A549 treated with CpdA at 1 μM for 4 hours (cell line): ENCODE measurements at places on chromosomes 13 and 19. TPM values are rescaled to one million over a fixed set of nuclear protein-coding genes. Genes with fewer than 3 reads are reported as not detected.

Gene LAIR2
- not detected in 5 replicates for total RNA-seq

Gene CNFN
- 39.7 to 50.8 TPM (median 46.1 TPM) in 5 replicates for total RNA-seq

Gene SIGLEC9
- 0.26 TPM in 1 of 5 replicates, not detected in the others for total RNA-seq

Gene CCDC169
- total RNA-seq, result 0.30 to 0.47 TPM (median 0.40 TPM) in 5 replicates

Gene SHISA7
- not detected in 5 replicates for total RNA-seq

Gene AXL
- total RNA-seq, result 136 to 158 TPM (median 140 TPM) in 5 replicates

Gene ARHGEF7
- 20.3 to 25.1 TPM (median 21.2 TPM) in 5 replicates for total RNA-seq

Gene HIPK4
- 0.19 to 0.41 TPM (median 0.23 TPM) in 5 replicates for total RNA-seq

Gene FRY
- 0.02 to 0.08 TPM (median 0.03 TPM) in 4 of 5 replicates, not detected in the other for total RNA-seq

Gene SWSAP1
- 1.3 to 2.7 TPM (median 2.3 TPM) in 5 replicates for total RNA-seq

Gene PPP1R37
- 22.9 to 30.9 TPM (median 28.4 TPM) in 5 replicates for total RNA-seq

Gene CGB7
- 0.59 to 0.80 TPM (median 0.72 TPM) in 5 replicates for total RNA-seq

Gene LGALS7B
- 0.37 to 0.65 TPM (median 0.56 TPM) in 3 of 5 replicates, not detected in the others for total RNA-seq

Gene ZNF444
- 17.0 to 32.9 TPM (median 30.4 TPM) in 5 replicates for total RNA-seq

Gene SYDE1
- 13.0 to 17.7 TPM (median 13.8 TPM) in 5 replicates for total RNA-seq

Gene FFAR1
- total RNA-seq, result not detected in 5 replicates

Gene XRCC1
- total RNA-seq, result 29.6 to 33.2 TPM (median 31.3 TPM) in 5 replicates

Gene REXO1
- total RNA-seq, result 18.7 to 22.8 TPM (median 19.8 TPM) in 5 replicates

Gene IL17D
- 0.98 to 1.4 TPM (median 1.1 TPM) in 5 replicates for total RNA-seq

Gene KIR3DL1
- total RNA-seq, result not detected in 5 replicates

Gene CGB5
- total RNA-seq, result 0.54 to 1.6 TPM (median 1.5 TPM) in 5 replicates

Gene MCEMP1
- total RNA-seq, result not detected in 5 replicates

Gene NXNL1
- total RNA-seq, result not detected in 5 replicates

Gene ZNF345
- 0.07 to 0.53 TPM (median 0.34 TPM) in 5 replicates for total RNA-seq

Gene FCGBP
- total RNA-seq, result 0.49 to 1.1 TPM (median 0.99 TPM) in 5 replicates

Gene PLVAP
- not detected in 5 replicates for total RNA-seq

Gene KLF1
- total RNA-seq, result 0.08 TPM in 1 of 5 replicates, not detected in the others

Gene PSMD8
- total RNA-seq, result 445 to 514 TPM (median 485 TPM) in 5 replicates

Gene IGSF23
- 0.31 to 0.59 TPM (median 0.38 TPM) in 5 replicates for total RNA-seq

Gene SSC5D
- 0.38 to 1.5 TPM (median 0.61 TPM) in 5 replicates for total RNA-seq

Gene PDE4C
- 0.08 to 0.22 TPM (median 0.16 TPM) in 4 of 5 replicates, not detected in the other for total RNA-seq

Gene ZNF284
- total RNA-seq, result 0.41 to 0.71 TPM (median 0.45 TPM) in 5 replicates

Gene C19orf38
- 0.15 to 0.26 TPM (median 0.22 TPM) in 4 of 5 replicates, not detected in the other for total RNA-seq

Gene ZNF177
- 0.36 to 1.1 TPM (median 0.92 TPM) in 5 replicates for total RNA-seq

Gene ADPRHL1
- 11.1 to 13.5 TPM (median 11.7 TPM) in 5 replicates for total RNA-seq

Gene ETV2
- 1.5 to 2.6 TPM (median 2.4 TPM) in 5 replicates for total RNA-seq
